ENCODE measurements at places on chromosomes 2 and 18.

DNA sequence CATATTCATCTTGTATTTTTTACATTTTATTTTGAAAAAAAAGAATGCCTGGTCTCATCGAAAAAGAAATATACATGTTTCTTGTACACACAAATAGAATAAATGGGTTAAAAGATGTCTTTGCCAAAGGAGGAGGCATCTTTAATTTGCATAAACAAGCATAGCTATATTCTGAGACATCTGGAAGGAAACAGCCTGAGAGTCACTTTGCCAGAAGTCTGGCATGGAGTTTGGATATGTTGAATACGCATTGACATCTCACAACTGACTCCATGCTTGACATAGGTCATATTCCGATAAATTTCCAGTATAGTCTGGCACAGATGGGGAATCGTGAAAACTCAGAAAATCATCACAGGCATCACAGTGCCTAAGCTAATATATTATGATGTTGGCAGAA lies 1317.5 kb upstream of the CELF4 start:
- H3K27me3 ChIP-seq, result no peaks in the 10 kb centered on the region
- no peak overlapping the region for H3K27ac ChIP-seq
- H3K4me1 ChIP-seq, result no peaks in the 10 kb centered on the region
- no peaks in the 10 kb centered on the region for H3K36me3 ChIP-seq
- no peak for DNase-seq

GRCh38 chr18:55078303-55078932 lies 119.2 kb upstream of the CCDC68 start:
- DNase-seq, result no peak
- H3K36me3 ChIP-seq, result peaks cover 9% of the 10 kb centered on the region
- peaks cover 19% of the 10 kb centered on the region for H3K4me1 ChIP-seq
- no peak overlapping the region for H3K4me3 ChIP-seq

- H3K27me3 ChIP-seq, result peaks cover 24% of the 10 kb centered on the region
- no peaks in the 10 kb centered on the region for H3K36me3 ChIP-seq
- DNase-seq, result no peak
- H3K4me3 ChIP-seq, result no peak overlapping the region
- no peak overlapping the region for H3K27ac ChIP-seq
- H3K4me1 ChIP-seq, result no peaks in the 10 kb centered on the region
These were observed 79.6 kb upstream of the SKOR2 start for GRCh38 chr18:47331026-47331425.

GRCh38 chr2:62010632-62011256 lies 105.3 kb downstream of the COMMD1 start:
- no peak overlapping the region for H3K4me3 ChIP-seq
- peaks cover 11% of the 10 kb centered on the region for H3K4me1 ChIP-seq
- no peak overlapping the region for H3K27ac ChIP-seq
- peaks cover 20% of the 10 kb centered on the region for H3K36me3 ChIP-seq

DNA sequence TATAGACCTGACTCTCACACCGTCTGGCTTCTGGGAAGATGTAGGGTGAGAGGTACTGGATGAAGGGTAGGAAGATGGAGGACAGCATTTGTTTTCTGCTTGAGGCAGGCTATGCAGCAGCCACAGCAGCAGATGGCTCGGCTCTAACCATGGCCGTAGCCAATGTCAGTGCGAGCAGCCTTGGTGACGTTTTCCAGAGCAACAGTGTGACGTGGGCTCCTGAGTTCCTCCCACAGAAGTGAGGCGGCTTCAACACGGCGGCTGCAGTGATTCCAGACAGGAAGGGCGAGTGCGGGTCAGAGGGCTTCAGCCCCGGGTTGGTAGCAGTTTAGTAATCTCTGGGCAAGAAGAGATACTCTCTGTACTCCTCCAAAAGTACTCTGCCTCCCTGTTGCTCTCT lies 133.0 kb upstream of the MYT1L start:
- H3K4me3 ChIP-seq, result no peak overlapping the region
- no peaks in the 10 kb centered on the region for H3K27me3 ChIP-seq

DNA sequence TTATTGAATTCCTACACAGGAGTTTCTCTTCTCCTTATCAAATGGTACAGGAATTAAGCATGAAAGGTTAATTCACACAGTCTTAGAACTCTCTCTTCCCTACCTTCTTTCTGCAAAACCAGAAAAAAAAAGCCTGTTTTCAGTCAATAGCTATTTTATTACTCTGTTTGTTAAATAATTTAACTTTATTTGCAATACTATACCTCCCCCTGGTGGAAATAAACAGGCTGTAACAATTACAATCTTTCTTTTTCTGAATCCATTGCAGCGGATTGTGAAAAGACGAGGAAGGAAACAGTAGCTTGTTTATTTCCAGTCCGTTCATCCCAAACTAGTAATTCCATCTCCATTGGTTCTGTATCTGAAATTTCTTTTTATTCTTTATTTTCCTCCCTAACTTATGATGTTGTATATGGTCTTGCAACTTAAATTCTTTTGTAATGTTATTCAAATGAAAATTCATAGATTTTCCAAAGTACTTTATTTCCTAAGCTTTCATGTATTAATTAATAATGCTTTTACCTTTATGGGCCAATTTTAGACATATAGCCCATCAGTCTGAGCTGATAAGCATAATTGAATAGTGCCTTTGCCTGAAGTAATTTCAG lies 165.2 kb downstream of the SH3BP4 start:
- no peak overlapping the region for H3K4me3 ChIP-seq
- H3K27me3 ChIP-seq, result peaks cover 16% of the 10 kb centered on the region
- no peak for DNase-seq
- no peaks in the 10 kb centered on the region for H3K36me3 ChIP-seq
- H3K27ac ChIP-seq, result no peak overlapping the region

DNA sequence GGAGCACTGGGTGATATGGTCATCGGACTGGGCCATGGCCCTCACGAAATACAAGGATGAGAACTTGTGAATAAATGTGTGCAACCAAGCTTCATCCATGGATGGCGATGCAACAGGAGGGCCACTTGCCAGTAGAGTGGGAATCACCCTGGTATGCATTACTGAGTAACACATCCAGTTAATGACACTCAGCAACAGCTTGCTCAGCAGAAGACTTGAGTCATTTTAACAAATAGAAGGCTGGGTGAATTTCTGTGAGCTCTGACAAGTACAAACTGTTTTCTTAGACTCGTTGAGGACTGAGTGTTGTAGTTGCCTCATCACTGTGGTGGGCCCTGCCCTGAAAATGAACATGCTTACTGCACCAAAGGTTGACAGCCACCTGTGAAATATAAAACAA lies 221.6 kb downstream of the NCKAP5 start:
- no peaks in the 10 kb centered on the region for H3K4me1 ChIP-seq
- H3K27ac ChIP-seq, result no peak overlapping the region
- DNase-seq, result no peak
- H3K4me3 ChIP-seq, result no peak overlapping the region
- H3K27me3 ChIP-seq, result no peaks in the 10 kb centered on the region

DNA sequence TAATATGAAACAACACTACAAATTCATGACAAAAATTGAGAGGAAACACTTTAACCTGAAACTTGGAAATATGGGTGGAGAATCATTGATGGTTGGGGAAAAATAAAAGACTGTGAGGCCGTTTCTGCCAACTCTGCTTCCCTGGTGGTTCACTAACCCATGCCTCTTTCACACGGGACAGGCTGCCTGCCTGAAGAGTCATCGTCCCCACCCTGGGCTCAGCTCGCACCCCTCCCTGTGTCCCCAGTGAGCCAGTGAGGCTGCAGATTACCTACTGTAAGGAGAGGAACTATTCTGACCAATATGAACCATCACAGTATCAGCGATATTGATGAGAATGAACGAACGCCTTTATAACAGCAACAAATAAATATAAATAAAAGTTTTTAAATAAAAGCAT lies 357.8 kb upstream of the CDH20 start:
- H3K27me3 ChIP-seq, result no peaks in the 10 kb centered on the region
- H3K36me3 ChIP-seq, result no peaks in the 10 kb centered on the region
- no peak overlapping the region for H3K27ac ChIP-seq
- no peak for DNase-seq

- peaks cover 6% of the 10 kb centered on the region for H3K36me3 ChIP-seq
- DNase-seq, result no peak
- peak overlapping the region; percentile 6 for H3K27ac ChIP-seq
- no peak overlapping the region for H3K4me3 ChIP-seq
These were observed 2.3 kb upstream of the LPIN2 start for GRCh38 chr18:3015204-3015592.

DNA sequence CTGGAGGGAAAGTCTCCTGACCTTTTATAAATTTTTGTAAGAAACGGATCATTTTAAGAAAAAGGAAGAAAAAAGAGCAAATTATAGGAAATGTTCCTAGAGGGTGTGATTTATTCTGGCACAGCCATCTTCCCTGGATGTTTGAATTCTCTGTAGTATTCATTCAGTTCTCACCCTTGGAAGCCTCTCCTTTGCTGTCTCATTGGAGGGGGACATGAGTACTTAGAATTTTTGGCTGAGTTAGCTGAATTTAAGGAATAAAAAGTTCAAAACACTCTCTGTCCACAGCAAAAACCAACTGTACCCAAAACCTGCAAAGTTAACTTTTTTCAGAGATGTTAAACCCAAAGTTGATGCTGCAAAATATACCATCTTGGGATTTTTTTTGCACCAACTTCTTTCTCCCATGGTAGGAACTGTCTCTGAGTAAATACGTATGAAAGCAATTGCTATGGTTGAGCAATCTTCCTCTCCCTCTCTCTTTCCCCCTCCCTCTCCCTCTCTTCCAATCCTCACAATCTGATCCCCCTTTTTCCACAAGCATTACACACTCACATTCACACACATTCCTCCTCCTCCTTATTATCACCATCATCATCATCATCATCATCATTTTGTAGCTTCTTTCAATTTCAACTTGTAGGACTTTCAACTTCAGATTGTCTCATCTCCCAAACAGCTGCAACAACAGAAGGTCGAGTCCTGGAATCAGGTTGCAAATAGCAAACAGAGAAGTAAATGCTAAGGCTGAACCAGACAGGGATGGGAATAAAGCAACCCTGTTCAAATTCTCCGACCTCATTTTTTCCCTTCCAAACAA lies 183.7 kb downstream of the GFPT1 start:
- no peak overlapping the region for H3K27ac ChIP-seq
- peaks cover 1% of the 10 kb centered on the region for H3K4me1 ChIP-seq
- no peak for DNase-seq
- H3K27me3 ChIP-seq, result peaks cover 11% of the 10 kb centered on the region

DNA sequence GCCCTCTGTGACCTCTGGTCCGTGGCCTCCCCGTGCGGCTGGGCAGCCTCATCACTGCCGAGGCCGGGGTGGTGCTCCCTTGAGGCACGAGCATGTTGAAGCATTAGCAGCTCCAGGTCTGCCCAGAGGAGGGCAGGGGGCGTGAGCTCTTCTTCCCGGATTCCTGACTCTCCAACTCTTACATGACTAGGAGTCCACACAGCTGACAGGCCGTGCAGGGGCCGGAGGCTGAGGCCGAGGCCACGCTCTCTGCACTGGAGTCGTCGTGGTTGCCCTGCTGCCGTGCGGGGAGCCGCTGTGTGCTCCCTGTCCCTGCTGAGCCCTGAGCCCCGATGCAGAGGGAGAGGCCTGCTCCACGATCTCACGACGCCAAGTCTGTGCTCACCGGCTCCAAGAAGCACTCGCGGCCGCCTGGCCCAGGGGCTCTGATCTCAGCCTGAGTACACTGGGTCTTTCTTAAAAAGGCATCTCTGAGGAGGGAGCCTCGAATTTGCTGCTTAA lies 19.4 kb upstream of the KCNG2 start:
- no peaks in the 10 kb centered on the region for H3K36me3 ChIP-seq
- peaks cover 57% of the 10 kb centered on the region for H3K27me3 ChIP-seq
- no peaks in the 10 kb centered on the region for H3K4me1 ChIP-seq
- DNase-seq, result no peak

DNA sequence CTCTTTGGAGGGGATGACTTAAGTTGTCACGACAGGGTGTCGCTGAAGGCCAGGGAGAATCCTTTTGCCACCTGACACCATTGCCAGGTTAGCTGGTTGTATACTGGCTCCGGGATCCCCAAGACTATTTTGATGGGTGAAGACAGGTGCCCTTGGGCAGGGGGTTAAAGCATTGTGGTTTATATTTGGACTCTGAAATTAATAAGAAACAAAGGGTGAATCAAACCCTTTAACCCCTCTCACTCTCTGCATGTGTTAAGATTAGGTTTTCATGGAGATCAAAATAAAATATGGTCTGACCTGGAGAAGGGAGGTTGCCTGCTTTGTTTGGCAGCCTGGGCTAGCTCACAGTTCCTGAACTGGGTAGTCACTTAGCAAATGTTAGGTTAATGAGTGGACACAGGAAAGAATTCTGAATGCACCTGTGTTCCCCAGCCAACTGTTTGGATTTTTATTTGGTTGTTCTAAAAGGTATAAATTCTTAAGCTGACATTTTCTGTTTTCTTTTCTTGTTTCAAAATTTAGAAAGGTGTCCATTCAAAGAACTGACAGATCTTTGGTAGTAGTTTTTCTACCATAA lies 301.7 kb downstream of the KCNS3 start:
- H3K27ac ChIP-seq, result no peak overlapping the region
- no peaks in the 10 kb centered on the region for H3K36me3 ChIP-seq
- peaks cover 13% of the 10 kb centered on the region for H3K27me3 ChIP-seq
- H3K4me1 ChIP-seq, result no peaks in the 10 kb centered on the region
- no peak overlapping the region for H3K4me3 ChIP-seq
- DNase-seq, result no peak

DNA sequence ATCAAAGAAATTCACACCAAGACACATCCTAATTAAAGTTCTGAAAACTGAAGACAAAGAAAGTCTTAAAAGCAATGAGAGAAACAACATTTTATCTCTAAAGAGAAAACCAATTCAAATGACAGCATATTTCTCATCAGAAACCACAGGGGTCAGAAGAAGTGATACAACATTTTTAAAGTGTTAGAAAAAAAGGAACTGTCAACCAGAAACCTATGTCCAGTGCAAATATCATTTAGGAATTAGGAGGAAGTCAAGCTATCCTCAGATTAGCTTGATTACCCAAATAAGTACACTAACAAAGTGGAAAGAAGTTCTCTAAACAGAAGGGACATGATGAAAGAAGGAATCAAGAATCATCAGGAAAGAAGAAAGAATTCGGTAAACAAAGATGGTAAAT lies 59.5 kb upstream of the BCL2L11 start:
- DNase-seq, result no peak
- no peaks in the 10 kb centered on the region for H3K27me3 ChIP-seq
- peaks cover 11% of the 10 kb centered on the region for H3K36me3 ChIP-seq
- peaks cover 68% of the 10 kb centered on the region for H3K4me1 ChIP-seq
- H3K27ac ChIP-seq, result peak overlapping the region; percentile 53

GRCh38 chr2:240573516-240574385 lies 5.5 kb downstream of the RNPEPL1 start:
- no peak overlapping the region for H3K4me3 ChIP-seq
- DNase-seq, result no peak
- no peaks in the 10 kb centered on the region for H3K27me3 ChIP-seq
- H3K4me1 ChIP-seq, result peaks cover 43% of the 10 kb centered on the region
- H3K27ac ChIP-seq, result no peak overlapping the region

GRCh38 chr2:147382322-147382948 lies 462.4 kb upstream of the ACVR2A start:
- H3K27me3 ChIP-seq, result no peaks in the 10 kb centered on the region
- no peaks in the 10 kb centered on the region for H3K4me1 ChIP-seq
- no peaks in the 10 kb centered on the region for H3K36me3 ChIP-seq
- H3K27ac ChIP-seq, result no peak overlapping the region

DNA sequence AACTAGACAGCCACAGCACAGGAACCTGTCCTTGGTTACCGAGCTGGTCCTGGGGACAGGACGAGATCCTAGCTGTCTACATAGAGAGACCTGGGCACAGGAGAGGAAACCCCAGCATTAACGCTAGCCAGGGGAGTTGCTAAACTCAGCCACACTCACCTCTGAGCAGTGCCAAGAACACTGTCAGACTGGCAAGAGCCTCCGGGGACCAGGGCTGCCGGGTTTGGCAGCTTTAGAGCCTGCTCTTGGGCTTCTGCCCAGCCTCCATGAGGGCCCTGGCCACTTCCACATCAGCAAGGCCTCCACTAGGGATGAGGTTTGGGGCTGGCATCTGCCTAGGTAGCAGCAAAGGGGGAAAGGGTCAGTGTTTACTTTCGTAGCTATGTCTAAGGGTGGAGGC lies 6.7 kb downstream of the TMBIM1 start:
- peak overlapping the region; percentile 98 for H3K27ac ChIP-seq
- H3K4me1 ChIP-seq, result peaks cover 58% of the 10 kb centered on the region
- H3K4me3 ChIP-seq, result peak overlapping the region; percentile 83
- no peak for DNase-seq

All from stimulated activated naive B cell treated with anti-CD40 and anti-IgM and Interleukin-4, amounts not matched to agents 10 μg/mL and 1 μg/mL and 100 μg/mL, for 72 hours (primary cell).